ENCODE measurements at places on chromosomes 16 and 17.
A peak's percentile ranks its signal among the peaks of the same experiment; 100 is the strongest.

GRCh38 chr17:69709441-69709840 lies 294.9 kb downstream of the MAP2K6 start:
- no peak for DNase-seq

GRCh38 chr17:79294459-79295071 lies 219.9 kb downstream of the ENGASE start:
- DNase-seq, result peak; percentile 5

DNA sequence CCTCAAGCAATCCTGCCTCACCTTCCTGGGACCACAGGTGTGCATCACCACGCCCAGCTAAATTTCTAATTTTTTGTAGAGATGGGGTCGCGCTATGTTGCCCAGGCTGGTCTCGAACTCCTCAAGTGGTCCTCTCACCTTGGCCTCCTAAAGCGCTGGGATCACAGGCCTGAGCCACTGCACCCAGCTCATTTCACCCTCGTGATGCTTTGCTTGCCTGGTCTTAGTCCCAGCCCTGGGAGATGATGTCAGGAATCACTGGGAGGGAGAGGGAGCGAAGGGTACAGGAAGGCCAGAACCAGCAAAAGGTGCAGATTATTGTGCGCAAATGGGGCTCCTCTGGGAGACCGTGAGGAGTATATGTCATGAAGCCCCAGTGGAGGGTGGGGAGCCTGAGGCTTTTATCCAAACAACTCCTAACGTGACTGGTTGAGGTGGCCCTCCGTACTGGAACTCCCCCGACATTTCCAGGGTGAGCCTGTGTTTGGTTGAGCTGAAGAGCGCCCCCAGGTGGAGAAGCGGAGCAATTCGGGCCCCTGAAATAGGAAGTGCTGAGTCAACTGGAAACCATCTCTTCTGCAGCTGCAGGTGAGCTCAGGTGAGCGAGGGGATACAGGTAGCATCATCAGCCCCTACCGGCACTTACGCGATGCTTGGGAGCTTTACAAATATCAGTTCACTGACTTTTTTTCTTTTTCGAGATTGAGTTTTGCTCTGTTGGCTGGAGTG lies 41.2 kb upstream of the HAPSTR1 start:
- peak; percentile 8 for DNase-seq

DNA sequence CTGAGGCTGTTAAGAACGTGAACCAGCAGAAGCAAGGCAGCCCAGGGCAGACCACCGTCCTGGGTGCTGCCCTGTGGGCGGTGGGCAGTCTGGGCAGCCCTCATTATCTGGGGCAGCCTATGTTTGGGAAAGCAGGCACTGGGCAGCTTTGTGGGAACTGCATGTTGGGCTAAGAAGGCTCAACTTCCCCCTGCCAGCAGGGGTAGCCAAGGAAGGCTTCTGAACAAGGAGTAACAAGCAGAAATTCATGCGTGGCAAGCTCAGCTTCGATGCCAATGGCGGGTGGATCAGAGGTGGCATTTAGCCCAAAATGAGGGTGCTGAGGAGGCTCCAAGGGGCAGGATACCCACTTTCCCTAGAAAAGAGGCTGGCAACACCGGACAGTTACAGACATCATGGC lies 42.7 kb upstream of the METRNL start:
- DNase-seq, result no peak

GRCh38 chr17:60086818-60087591 lies 8.3 kb upstream of the HEATR6 start:
- DNase-seq, result no peak

- DNase-seq, result peak; percentile 31
Observed at GRCh38 chr17:36703860-36704266, 102.5 kb downstream of the MRM1 start.
